ENCODE measurements at places on chromosomes 7 and 10.

DNA sequence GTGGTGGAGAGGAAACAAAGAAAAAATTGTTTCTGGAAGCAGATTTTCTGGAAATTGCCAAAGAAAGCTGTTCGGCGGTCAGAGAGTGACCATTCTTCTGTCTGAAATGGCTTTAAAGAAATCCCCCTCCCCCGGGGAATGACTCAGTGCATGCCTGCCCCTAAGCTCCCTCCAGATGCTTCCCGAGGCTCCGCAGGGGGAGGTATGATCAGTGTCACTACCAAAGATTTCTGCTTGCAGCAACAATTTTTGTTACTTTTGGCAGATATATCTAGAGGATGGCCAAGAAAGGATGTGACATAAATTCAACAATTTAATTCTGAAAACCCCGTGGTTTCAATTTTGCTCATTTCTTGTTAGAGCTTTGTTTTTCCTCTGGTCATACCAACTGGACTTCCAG lies 163.9 kb downstream of the JCAD start:
- no peak for DNase-seq

DNA sequence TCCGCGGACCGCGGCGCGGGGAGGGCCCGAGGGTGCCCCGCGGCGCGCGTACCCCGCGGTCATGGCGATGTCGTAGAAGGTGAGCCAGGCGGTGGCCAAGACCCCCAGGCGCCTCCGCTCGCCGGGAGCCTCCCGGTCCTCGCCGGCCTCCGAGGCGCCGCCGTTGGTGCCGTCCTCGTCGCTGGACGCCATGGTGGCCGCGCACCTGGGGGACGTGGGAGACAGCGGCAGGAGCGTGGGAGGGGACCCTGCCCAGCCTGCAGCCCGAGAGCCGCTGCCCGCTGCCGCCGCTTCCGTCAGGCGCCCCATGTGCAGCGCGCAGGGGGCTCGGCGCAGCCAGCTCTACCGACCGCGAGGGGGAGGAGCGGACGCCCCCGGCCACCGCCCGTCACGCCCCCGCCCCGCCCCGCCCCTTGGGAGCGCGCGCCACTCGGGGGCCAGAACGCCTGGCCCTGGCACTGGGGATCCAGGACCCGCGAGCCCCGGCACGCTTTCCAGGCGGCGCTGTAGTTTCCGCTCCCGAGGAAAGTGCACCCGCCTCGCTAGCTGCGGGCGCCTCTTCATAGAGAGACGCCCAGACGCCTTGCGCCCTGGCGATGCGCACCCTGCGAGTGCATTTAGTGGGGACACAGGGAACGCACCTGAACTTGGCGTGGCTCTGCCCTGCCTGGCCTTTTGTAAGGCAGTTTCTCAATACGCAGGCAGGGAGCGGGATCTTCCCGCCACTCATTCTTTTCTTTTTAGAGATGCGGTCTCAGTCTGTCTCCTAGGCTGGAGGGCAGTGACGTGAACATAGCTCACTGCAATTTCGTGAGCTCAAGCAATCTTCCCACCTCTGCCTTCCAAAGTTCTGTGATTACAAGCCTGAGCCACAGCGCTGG lies at the start of gene HACD1:
Gene HACD1, minus strand, starts transcription at position 344 of the 881 bp plus-strand sequence. Its CDS starts 35 bp downstream, at position 309.
- DNase-seq = peak; percentile 30

GRCh38 chr7:155753446-155753965 lies 58.8 kb downstream of the SHH start:
- DNase-seq = no peak

- DNase-seq = no peak
These were observed 168.7 kb downstream of the CUX1 start for GRCh38 chr7:101985903-101986734.

- no peak for DNase-seq
These were observed 311.7 kb upstream of the NFE2L3 start for GRCh38 chr7:25840209-25840792.

- no peak for DNase-seq
These were observed 16.1 kb downstream of the OGDH start for GRCh38 chr7:44622342-44623151.

GRCh38 chr7:154387252-154387651 lies 335.1 kb downstream of the DPP6 start:
- DNase-seq = no peak

DNA sequence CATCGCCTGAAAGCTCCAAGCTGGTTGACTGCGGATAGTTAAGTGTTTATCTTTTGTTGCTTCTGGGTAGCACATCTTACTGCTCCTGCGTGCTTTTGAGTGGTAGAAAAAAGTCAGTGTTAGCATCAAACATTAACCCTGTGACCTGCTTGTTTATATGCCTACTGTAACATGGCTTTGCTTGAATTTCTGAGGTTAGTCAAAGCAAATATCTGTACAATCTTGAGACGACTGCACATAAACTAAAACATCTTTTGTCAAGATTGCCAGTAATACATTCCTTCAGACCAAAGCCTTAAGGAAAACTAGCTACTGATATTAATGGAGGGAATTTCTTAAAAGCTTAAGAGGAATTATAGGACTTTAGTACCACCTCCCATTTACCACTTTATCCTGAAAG lies 163.7 kb downstream of the BAMBI start:
- no peak for DNase-seq

- DNase-seq = no peak
These were observed 6.3 kb upstream of the XPNPEP1 start for GRCh38 chr10:109929501-109930219.

DNA sequence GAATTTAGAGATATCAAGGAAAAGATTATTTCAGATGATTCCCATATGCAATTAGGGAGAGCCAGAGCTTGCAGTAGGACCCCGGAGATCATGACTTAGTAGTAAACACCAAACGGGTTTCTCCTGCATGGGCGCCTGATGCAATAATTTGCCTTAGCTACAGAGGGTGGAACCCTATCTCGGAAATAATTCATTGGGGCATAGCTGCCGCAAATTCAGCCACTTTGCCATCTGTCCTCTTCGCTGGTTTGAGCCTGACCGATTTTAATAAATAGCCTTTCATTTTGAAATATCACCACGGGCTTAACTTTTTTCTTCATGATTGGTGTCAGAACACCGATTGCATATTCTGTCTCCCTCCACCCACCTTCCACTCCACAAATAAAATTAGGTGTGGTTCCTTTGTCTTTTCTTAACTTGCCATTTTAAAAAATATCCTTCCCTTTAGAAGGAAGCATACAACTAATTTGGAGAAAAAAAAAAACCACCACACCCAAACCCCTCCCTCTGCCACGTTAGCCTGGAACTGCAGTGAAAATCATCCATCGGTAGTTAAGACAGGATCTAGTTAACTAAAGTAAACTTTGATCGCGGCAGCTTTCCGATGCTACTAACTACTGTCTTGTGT lies 1.4 kb downstream of the GARS1 start:
- DNase-seq = no peak

DNA sequence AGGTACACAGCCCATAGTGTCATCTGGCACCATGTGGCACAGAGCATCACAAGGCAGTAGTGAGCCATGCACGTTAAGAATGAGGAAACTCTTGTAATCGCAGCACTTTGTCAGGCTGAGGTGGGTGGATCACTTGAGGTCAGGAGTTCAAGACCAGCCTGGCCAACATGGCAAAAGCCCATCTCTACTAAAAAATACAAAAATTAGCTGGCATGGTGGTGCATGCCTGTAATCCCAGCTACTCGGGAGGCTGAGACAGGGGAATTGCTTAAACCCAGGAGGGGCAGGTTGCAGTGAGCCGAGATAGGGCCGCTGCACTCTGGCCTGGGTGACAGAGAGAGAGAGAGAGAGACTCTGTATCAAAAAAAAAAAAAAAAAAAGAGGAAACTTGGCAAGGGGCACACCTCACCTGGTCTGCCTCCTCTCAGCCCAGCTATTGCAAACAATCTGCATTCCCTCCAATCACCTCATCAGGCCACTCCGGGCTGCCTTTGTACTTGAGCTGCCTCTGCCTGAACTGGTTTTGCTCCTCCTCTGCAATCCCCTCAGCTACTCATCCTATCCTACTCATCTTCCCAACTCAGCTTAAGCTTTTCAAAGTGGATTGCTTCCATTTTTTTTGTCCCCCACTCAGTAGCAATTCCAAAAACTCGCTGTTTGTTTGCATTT lies 46.0 kb upstream of the OPTN start:
- DNase-seq = no peak

- DNase-seq = no peak
These were observed 3.9 kb downstream of the ZNF503 start for GRCh38 chr10:75397496-75398199.

DNA sequence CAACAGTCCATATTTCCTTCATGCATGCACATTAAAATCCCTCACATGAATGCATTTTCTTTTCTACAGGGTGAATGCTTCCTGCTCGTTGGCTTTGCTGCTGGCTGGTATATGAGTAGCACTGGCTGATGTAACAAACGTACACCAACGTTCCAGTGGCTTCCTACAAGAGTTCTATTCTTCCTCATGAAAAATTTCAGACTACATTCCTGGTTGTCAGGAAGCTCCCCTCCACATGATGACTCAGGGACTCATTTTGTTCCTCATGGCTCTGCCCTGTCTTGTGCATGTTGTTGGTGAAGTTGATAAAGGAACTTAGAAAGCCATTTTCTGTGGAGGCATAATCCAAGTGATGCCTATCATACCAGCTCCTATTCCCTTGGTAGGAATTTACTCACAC lies 470.7 kb upstream of the KLF6 start:
- DNase-seq = no peak

DNA sequence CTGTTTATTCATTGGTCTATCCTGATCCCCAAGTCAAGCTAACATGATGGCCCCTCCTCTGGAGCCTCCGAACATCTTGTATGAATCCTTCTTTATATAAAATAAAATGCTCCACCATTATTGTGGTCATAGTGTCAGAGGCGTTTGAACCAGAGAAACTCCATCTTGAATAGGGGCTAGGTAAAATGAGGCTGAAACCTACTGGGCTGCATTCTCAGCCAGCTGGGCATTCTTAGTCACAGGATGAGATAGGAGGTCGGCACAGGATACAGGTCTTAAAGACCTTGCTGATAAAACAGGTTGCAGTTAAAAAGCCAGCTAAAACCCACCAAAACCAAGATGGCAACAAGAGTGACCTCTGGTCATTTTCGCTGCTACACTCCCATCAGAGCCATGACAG lies 905.8 kb upstream of the AUTS2 start:
- DNase-seq = no peak

- DNase-seq = peak; percentile 73
These were observed 15.2 kb upstream of the PPP2R2D start for GRCh38 chr10:131885391-131886165.

GRCh38 chr10:119776536-119776935 lies 50.7 kb downstream of the INPP5F start:
- DNase-seq = no peak

- peak; percentile 54 for DNase-seq
These were observed 22.3 kb downstream of the ZNF783 start for GRCh38 chr7:149284343-149284742.

DNA sequence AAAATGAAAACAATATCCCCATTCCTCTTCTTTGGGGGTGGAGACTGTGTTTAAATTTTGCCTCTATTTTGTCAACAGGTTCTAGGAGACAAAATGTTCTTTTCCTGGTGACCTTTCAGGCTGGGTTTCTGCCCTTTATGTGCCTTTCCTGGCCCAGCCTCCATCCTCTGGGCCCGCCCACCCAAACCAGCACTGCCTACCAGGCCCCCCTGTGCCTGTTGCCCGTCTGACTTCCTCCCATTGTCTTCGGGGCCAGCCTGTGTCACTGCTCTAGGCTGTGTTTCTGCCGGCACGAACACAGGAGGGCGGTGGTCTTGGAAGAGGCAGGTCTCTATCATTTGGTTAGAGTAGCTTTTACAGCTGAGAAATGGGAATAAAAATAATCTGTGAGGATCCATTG lies 13.9 kb downstream of the TSPAN14 start:
- DNase-seq = peak; percentile 39

GRCh38 chr7:127504715-127505114 lies 80.7 kb downstream of the GCC1 start:
- DNase-seq = no peak

DNA sequence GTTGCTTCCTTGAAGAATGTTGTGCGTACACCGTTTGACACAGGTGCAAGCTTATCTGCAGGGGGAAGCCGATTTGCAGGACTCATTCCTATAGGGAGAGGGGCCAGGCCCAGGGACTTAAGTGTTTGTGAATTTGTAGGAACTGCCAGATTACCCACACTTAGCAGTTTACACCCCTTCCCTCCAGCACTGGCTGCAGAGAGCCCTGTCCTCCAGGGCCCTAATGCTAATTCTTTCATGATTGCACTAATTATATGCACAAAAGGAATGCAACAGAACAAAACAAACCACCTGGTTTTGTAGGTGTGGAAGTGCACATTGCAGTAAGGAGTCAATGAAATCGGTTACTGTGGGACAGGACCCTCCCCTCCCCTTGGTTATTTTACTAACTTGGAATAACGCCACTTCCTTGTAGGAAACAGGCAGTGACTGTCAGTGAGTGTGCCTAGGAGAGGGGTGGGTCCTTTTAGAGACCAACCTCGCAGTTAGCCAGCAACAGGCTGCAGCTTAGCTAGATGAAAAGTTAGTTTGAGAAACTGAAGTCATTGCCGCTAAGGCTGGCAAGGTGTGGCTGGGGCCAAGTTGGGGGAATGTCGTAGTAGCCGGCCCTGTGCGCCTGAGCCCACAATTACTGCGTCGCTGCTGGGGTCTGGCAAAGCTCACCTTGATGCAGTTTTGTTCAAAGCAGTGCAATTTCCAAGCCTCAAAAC lies 60.6 kb downstream of the CUX1 start:
- no peak for DNase-seq

GRCh38 chr7:141239661-141240060 lies 165.8 kb downstream of the TMEM178B start:
- no peak for DNase-seq

- DNase-seq = no peak
These were observed 9.0 kb downstream of the PRF1 start for GRCh38 chr10:70593513-70593890.

DNA sequence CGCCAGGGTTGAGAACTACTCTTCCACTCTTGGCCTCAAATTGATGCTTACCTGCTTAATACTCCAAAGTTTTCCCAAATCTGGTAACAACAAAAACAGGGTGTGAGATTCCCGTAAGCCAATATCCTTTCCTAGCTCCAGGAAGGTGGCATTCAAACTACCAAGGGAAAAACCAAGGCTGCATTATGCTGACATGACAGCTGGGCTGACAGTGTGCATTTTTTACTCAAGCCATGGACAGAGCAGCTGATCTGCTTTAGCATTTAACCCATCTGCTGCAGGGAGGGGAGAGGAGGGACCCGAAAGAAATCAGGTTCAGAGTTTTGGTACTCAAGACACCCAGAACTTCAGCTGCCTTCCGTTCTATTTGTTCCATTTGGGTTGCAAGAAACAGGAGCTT lies 49.8 kb upstream of the RAPGEF5 start:
- DNase-seq = no peak

- DNase-seq = no peak
These were observed 41.0 kb downstream of the SNX10 start for GRCh38 chr7:26332698-26333097.

- DNase-seq = no peak
These were observed 110.4 kb downstream of the SFMBT2 start for GRCh38 chr10:7300384-7300971.

DNA sequence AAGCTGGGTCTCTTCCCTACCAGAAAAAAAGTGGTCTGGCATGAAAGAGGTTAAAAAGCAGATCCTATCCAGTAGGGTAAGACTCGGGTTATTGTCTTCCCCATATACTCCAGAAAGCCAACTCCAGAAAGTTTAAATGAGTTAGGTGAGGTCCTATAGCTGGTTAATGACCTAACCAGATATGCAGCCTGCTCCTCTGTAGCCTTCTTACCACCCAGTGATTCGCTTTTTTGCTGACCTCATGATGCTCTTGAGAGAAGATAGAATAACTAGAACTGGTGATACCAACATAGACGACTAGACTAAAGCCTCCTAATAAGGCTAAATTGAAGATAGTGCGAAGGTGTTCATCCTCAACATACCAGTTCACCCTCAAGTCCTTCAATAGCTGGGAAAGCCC lies 675 bp upstream of the GIMAP1 start:
- no peak for DNase-seq

GRCh38 chr10:107813451-107814162 lies 649.1 kb upstream of the SORCS1 start:
- DNase-seq = no peak
